ENCODE measurements at places on chromosomes 1 and 21.

- peak; percentile 44 for DNase-seq
These were observed 229.7 kb upstream of the CACYBP start for GRCh38 chr1:174769961-174770549.

GRCh38 chr1:36554323-36554628, 71.6 kb upstream of the CSF3R start:
- no peak for DNase-seq

GRCh38 chr1:84759756-84760155, 69.5 kb upstream of the SSX2IP start:
- no peak for DNase-seq

- no peak for DNase-seq
These were observed 61.7 kb upstream of the EDN2 start for GRCh38 chr1:41545996-41546832.

DNA sequence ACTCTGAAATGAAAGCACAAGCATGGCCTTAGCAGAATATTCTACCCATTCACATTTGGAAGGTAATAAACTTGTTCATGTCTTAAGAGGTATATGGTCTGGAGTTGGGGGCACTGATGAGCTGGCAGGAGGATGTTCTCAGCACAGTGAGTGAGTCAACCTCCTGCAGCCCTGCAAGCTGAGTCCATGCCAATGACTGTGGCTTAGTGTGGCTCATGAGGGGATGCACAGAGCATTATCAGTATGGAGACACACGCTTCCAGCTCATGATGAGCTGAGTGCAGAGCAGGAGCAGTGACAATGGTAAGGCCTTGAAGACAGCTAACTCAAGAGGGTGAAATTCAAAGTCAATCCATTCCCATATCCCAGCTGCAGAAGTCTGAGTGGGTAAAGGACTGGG, 102.3 kb downstream of the TNFSF18 start:
- DNase-seq: no peak

- no peak for DNase-seq
These were observed 151.6 kb downstream of the SDCCAG8 start for GRCh38 chr1:243407284-243408018.

- no peak for DNase-seq
These were observed 196.4 kb downstream of the GREM2 start for GRCh38 chr1:240415532-240415931.
